ENCODE measurements at places on chromosomes 3 and 15. TPM values are rescaled to one million over a fixed set of nuclear protein-coding genes. Genes with fewer than 3 reads are reported as not detected.

GRCh38 chr15:39717134-39717533 lies 65.5 kb downstream of the FSIP1 start:
- H3K27me3 ChIP-seq, result peaks cover 1% of the 10 kb centered on the region
- no peak overlapping the region for H3K27ac ChIP-seq
- H3K4me1 ChIP-seq, result no peaks in the 10 kb centered on the region
- no peaks in the 10 kb centered on the region for H3K36me3 ChIP-seq
- H3K4me3 ChIP-seq, result no peak overlapping the region
- no peak for DNase-seq

DNA sequence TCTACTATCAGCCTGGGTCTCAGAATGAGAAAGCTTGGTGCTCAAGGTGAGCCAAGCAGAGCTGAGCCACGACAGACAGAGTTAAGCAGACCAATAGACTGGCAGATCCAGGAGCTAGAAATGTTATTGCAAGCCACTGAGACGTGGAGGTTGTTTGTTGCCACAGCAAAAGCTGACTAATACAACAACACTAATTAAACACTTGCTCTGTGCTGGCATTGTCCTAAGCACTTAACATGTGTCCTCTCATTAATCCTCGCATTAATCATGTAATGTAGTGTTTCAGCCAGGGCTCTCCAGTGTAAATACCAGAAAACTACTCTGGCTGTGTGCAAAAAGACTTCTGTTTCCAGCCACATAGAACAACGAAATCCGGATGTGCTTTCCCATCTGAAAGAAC lies 11.6 kb upstream of the SPSB4 start:
- no peak for DNase-seq
- no peaks in the 10 kb centered on the region for H3K27me3 ChIP-seq
- H3K4me1 ChIP-seq, result no peaks in the 10 kb centered on the region
- H3K4me3 ChIP-seq, result no peak overlapping the region
- no peaks in the 10 kb centered on the region for H3K36me3 ChIP-seq
- H3K27ac ChIP-seq, result no peak overlapping the region

GRCh38 chr15:61047783-61048182 lies 181.3 kb downstream of the RORA start:
- H3K27me3 ChIP-seq, result peaks cover 5% of the 10 kb centered on the region
- H3K27ac ChIP-seq, result no peak overlapping the region
- no peaks in the 10 kb centered on the region for H3K36me3 ChIP-seq
- no peak for DNase-seq
- peaks cover 26% of the 10 kb centered on the region for H3K4me1 ChIP-seq

FSD2 gene
- total RNA-seq, result not detected

DNA sequence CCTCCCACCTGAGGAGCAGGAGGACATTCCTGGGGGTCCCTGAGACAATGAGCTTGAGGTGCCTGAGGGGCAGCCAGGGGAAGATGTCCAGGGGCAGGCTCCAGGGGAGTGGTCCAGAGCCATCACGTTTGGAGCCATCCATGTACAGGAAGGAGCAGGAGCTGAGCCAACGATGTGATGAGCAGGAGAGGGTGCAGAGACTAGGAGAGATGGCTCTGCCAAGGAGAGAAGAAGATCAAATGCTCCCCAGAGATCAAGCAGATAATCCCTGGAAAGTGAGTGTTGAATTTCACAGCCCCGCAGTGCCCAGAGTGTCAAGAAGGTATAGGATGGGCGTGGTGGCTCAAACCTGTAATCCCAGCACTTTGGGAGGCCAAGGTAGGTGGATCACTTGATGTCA lies 97.8 kb upstream of the HERC1 start:
- no peak for DNase-seq
- H3K27me3 ChIP-seq, result no peaks in the 10 kb centered on the region
- H3K4me3 ChIP-seq, result no peak overlapping the region
- H3K27ac ChIP-seq, result no peak overlapping the region
- peaks cover 10% of the 10 kb centered on the region for H3K4me1 ChIP-seq

- DNase-seq, result no peak
- H3K4me1 ChIP-seq, result peaks cover 6% of the 10 kb centered on the region
- H3K27ac ChIP-seq, result no peak overlapping the region
- H3K36me3 ChIP-seq, result peaks cover 4% of the 10 kb centered on the region
- H3K27me3 ChIP-seq, result peaks cover 6% of the 10 kb centered on the region
Measured at GRCh38 chr3:119236756-119237155, 3.9 kb downstream of the B4GALT4 start.

GRCh38 chr3:133706033-133706432 lies 40.2 kb upstream of the TF start:
- DNase-seq, result no peak
- H3K27me3 ChIP-seq, result peaks cover 3% of the 10 kb centered on the region
- no peak overlapping the region for H3K27ac ChIP-seq

GRCh38 chr15:92627014-92627413 lies 28.6 kb downstream of the FAM174B start:
- H3K4me3 ChIP-seq, result no peak overlapping the region
- peaks cover 10% of the 10 kb centered on the region for H3K27me3 ChIP-seq
- H3K4me1 ChIP-seq, result peaks cover 38% of the 10 kb centered on the region
- no peak overlapping the region for H3K27ac ChIP-seq
- no peak for DNase-seq

ATP2B2 gene
- total RNA-seq, result 1.7 TPM

GRCh38 chr3:176296066-176296597 lies 901.1 kb downstream of the TBL1XR1 start:
- no peak for DNase-seq
- no peak overlapping the region for H3K4me3 ChIP-seq
- H3K27me3 ChIP-seq, result no peaks in the 10 kb centered on the region

DNA sequence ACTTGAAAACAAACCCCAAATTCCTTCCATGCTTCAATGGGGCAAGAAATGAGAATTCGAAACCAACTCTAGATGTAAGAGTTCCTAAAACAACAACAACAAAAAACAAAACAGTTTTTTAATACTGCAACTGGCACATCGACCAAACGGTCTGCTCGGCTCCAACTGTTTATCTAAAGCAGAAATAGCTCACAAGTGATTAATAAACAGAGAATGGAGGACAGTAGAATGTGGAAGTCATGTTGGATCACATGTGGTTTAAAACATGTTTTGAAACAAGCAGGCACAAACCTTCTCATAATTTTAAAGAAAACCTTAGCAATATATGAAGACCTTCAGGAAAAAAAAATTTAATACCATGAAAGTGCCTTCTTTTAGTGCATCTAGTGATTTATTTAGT lies 55.1 kb downstream of the SETMAR start:
- DNase-seq, result no peak
- H3K27me3 ChIP-seq, result peaks cover 1% of the 10 kb centered on the region
- peaks cover 3% of the 10 kb centered on the region for H3K4me1 ChIP-seq
- H3K4me3 ChIP-seq, result no peak overlapping the region
